Spinal cord (tissue), 10 donors: ENCODE measurements at places on chromosomes 3 and 15. TPM values are rescaled to one million over a fixed set of nuclear protein-coding genes. Genes with fewer than 3 reads are reported as not detected.

- DNase-seq = no peak
These were observed 154.5 kb downstream of the ATP8B4 start for GRCh38 chr15:49964551-49964950.

DNA sequence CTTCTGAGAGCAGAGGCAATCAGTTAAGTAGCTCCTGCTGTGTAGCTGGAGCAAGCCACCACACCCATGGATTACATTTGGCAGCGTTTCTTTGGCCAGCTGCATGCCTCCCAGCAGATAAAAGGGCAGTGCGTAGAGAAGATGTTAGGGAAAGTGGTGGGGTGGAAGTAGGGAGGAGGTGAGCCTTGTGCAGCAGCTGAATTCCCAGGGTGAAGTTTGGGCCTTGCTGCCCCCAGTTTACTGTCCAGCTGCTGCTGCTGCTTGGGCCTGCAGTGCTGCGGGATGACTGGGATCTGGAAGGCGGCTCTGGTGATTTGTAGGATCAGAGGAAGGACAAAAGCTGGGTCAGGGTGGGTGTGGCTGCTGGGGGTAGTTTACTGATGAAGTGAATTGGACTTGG is 318.7 kb upstream of the C2CD4B start:
- peak; percentile 47 for DNase-seq

- DNase-seq = no peak
These were observed 3.9 kb upstream of the VILL start for GRCh38 chr3:37986479-37987314.

DNA sequence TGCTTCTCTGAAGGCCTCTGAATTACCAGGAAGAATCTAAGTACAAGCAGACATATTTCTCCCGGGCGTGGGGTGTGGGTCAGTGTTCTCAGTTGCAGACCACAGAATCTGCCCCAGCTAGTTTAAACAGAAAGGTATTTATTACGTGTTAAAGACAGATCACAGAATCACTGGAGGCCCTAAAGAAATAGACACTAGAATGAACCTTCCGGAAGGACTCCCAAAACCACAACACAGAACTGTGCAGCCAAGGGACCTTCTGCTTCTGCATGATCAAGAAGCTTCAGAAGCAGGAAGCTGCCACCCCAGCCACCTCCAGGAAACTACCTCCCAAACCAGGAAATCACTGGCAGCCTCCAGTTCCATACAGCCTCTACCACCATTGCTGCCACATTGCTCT is 32.7 kb upstream of the ZFAND6 start:
- no peak for DNase-seq

- no peak for DNase-seq
These were observed 29.8 kb upstream of the EPHB3 start for GRCh38 chr3:184531626-184532280.

DNA sequence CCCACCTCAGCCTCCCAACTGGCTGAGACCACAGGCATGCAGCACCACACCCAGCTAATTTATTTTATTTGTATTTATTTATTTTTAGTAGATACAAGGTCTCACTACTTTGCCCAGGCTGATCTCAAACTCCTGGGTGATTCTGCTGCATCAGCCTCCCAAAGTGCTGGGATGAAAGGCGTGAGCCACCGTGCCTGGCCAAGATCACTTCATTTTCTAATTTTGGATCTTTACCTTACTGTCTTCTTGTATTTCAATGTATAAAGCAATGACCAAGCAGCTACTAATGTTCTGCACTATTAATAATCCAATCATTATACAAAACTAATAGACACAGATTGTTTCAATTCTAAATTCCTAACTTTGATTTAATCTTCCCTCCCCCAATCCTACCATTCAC is 56.2 kb downstream of the LRRFIP2 start:
- no peak for DNase-seq

DNA sequence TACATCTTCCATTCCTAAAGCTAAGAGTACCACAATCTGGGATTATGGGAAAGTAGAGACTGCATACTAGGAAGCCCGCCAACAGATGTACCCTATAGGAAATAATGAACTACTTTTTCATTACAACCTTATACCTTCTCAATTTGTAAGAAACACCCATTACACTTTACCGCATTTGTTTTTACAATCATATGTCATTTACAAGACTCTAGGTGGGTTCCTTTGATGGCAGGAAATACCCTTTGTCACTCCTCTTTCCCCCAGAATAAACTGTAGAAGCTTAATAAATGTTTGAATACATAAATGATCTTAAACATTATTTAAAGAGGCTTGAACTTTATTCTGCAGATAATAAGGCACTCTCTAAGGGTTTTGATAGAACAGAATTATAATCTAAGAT is 150.1 kb upstream of the TGFBR2 start:
- DNase-seq = no peak

DNA sequence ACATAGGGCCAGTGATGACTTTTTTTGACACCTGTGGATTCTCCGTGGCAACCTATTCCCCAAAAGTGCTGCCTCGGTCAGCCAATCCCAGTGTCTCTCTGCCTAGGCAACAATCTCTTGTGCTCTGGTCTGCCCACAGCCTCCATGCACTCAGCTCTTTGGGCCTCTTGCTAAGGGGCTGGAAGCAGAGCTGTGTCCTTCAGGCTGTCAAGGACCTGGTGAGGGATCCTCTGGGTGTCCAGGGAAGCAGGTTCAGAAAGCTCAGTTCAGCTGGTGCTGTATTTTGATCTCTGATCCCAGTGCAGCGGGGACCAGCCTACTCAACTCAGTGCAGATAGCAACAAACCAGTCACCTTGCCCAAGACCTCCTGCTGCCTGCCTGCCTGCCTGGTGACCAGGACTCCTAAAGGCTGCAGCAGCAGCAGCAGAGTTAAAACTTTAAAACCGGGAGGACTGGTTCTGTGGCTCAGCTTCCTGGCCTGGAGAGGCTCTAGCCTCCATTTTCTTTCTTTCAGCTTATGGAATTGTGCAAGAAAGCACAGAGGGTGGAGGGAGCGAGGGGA is 6.2 kb downstream of the PAK6 start:
- DNase-seq = no peak

DNA sequence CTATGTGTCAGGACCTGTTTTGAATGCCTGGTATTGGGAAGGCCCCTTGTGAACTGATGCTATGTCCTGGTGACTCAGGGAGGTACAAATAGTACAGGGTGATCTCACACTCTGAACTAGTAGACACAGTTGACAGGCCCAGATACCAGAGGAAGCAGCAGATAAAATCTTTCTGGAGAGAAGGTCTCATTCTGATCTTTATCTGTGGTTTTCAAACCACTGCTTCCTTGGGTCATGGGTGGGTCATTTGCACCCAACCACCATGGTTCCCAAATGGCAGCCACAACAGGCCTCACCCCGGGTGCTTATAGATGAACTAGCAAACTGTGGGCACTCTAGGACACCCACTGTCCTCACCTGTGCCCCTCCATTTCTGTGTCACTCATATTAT is 43.4 kb downstream of the PXYLP1 start:
- no peak for DNase-seq

GRCh38 chr3:111717601-111718000 is 122.5 kb upstream of the ZBED2 start:
- DNase-seq = peak; percentile 81

DNA sequence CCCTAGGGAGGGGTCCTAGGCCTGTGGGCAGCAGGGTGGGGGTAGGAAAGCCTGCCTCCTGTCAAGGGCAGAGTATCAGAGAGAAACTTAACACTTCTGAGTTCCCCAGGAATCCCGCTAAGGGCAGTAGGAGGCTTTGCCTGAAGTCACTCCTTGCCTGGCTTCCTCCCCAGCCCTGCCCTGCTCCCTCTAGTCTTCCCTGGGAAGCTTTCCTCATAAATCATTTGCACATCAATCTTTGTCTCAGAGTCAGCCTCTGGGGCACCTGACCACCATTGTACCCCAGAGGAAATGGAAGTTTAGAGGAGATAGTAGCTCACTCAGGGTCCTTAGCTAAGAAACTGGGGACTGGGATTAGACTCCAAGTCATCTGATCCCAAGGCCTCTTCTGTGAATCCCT is 129.4 kb upstream of the TLE3 start:
- DNase-seq = no peak

DNA sequence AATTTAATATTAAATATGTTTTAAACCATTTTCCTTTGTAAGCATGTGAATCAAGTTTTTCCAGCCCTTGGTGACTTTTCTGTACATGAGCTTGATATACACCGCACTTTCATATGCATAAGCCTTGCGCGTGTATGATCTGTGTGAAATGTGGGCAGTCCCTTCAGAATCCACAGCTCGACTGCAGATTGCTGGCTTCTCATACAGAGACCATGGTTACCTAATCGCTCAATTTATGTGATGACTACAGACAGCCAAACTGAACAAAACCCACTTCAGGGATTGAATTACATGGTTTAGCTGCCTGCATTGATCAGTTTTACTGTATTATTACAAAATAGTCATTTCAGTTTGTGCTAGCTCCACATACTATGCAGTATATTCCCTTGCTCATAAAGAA is 212.3 kb upstream of the NECTIN3 start:
- peak; percentile 34 for DNase-seq

- DNase-seq = no peak
These were observed 15.7 kb downstream of the KIF9 start for GRCh38 chr3:47266709-47267489.

- no peak for DNase-seq
These were observed 161.0 kb upstream of the SLC24A5 start for GRCh38 chr15:47959617-47960413.

DNA sequence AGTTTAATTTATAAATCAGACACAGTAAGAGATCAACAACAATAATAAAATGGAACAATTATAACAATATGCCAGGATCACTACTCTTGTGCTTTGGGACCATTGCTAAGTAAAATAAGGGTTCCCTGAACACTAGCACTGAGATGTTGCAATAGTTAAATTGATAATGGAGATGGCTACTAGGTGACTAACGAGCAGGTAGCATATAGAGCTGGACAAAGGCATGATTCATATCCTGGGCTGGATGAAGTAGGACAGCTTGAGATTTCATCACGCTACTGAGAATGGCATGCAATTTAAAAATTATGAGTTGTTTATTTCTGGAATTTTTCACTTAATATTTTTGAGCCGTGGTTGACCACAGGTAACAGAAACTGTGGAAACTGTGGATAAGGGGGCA is 20.7 kb upstream of the MYZAP start:
- DNase-seq = no peak

DNA sequence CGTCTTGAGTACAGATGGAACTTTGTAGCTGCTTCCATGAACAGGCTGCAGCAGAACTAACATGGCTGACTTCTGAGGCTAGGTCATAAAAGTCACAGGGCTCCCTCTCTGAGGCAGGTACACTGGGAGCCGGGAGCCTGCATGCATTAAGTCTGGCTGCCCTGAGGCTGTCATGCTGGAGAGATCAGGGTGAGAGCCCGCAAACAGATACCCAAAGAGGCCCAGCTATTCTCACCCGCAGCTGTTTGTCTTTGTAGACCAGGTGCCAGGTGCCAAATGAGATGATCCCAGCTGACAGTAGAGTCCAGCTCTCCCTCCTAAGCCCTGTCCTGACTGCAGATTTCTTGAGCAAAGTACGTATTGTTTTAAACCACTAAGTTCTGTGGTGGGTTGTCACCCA is 8.6 kb upstream of the SLCO3A1 start:
- DNase-seq = no peak

GRCh38 chr15:67124111-67124510 is 58.7 kb downstream of the SMAD3 start:
- no peak for DNase-seq

DNA sequence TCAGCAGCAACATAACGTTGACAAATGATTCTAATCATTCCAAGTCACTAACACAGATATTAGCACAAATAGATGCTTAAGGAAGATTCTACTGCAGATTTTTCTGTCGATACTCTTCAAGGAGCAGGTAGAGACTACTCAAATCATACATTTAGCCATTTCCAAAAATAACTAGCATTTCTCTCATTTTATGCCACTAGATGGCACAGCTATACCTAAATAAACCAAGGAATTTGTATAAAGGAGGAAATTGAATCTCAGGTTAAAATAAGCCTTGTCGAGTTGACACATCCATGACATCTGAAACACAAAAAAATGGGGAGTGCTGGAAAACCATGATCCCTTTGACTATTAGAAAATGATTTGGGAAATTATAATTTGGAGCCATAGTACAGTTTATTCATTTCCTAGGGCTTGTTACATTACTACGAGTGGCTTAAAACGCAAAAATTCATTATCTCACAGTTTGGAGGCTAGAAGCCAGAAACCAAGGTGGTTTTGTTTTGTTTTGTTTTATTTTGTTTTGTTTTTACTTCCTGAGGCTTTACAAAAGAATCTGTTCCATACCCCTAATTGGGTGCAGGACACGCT is 59.5 kb upstream of the STRIT1 start:
- DNase-seq = peak; percentile 92

- DNase-seq = no peak
These were observed 722 bp downstream of the CACNA1D start for GRCh38 chr3:53495146-53495519.

- peak; percentile 49 for DNase-seq
These were observed 26.2 kb downstream of the ALDH1A2 start for GRCh38 chr15:58039079-58040035.

DNA sequence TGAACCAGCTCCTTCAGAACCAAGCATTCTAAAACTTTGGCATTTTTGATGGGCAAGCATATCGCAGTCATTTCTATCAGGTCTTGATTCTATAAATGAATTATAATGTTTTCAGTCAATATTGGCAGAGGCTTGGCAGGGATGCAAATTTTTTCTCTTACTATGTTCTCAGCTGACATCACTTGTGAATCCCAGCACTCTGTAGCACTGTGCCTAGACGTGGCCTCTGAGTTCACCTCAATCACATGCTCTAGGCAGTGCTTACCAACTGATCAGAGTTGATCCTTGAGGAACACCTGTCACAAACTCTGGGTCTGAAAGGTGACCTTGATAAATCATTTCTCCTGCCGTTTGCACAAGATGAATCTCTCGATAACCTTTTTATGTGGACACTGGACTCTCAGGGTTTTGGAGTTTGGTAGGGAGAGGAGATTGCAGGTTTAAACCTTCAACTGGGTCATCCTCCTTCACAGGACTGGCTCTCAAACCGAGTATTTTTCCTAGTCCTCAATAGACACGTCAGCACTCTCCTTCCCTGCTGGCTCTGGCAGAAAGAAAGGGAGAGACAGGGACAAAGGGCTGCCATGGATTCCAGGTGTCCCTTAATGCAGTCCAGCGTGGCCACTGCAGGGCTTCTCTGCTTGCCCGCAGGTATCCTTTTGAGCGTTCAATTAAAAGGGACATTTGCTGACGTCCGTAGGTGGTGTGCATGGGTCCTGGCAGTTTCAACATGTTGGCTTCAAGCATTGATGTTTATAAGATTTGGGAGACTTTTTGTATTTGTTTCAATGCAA is 222.3 kb upstream of the CMC1 start:
- no peak for DNase-seq

- DNase-seq = no peak
These were observed 184.1 kb upstream of the LRRC3B start for GRCh38 chr3:26438325-26438940.

- DNase-seq = no peak
These were observed 22.7 kb downstream of the IRAK2 start for GRCh38 chr3:10187290-10187876.

- peak; percentile 78 for DNase-seq
These were observed 1.1 kb downstream of the SLC35G2 start for GRCh38 chr3:136819731-136820679.

PRR20G gene
- not detected for polyA plus RNA-seq

UBAP1L gene
- polyA plus RNA-seq = 16.8 TPM

SNRK gene
- polyA plus RNA-seq = 40.7 TPM

RYR3 gene
- polyA plus RNA-seq = 33.6 TPM

MYO5C gene
- polyA plus RNA-seq = 6.2 TPM

FSIP1 gene
- polyA plus RNA-seq = 3.6 TPM

CNTN3 gene
- 20.9 TPM for polyA plus RNA-seq

CCDC174 gene
- 21.9 TPM for polyA plus RNA-seq

PARP15 gene
- 0.49 TPM for polyA plus RNA-seq

RHOV gene
- 9.3 TPM for polyA plus RNA-seq

GOLGA8Q gene
- polyA plus RNA-seq = 3.7 TPM

WDR48 gene
- polyA plus RNA-seq = 56.2 TPM

LRRC34 gene
- 18.4 TPM for polyA plus RNA-seq
